ENCODE measurements at places on chromosomes 7 and 10. TPM values are rescaled to one million over a fixed set of nuclear protein-coding genes. Genes with fewer than 3 reads are reported as not detected.

LRRN3 gene
- 4.9 TPM for total RNA-seq

ANKRD61 gene
- 0.31 TPM for total RNA-seq

DNA sequence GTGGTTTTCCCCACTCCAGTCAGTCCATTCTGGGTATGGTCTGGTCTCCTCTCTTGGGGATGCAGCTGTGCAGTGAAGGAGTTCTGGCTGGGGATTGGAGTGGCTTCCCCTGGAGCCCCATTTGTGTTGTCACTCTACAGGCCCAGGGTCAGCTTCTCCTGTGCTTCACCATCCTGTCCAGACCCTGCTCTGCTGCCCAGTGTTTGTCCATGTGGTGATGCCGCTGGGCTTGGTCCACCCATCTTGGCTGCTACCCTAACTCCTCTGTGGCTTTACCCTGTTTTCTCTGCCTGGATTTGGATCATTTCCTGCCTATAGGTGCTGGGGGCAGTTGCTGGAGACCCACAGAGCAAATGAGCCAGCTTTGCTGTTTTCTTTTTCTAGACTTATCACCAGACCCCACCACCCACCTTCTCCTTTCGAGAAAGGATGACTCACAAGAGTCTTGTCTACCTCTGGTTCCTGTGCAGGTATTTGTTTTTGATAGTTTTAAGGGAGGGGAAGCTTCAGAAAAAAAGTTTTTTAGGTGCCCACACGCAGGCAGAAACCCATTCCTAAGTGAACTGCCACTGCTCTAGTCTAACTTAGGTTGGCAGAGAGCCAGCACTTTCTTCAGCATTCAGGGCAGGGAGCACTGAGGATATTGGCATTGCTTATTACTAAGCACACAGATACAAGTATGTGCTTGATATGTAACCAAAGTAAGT, 8.5 kb downstream of the ZDHHC16 start:
- H3K36me3 ChIP-seq, result peaks cover 35% of the 10 kb centered on the region
- H3K4me3 ChIP-seq, result no peak overlapping the region
- H3K27ac ChIP-seq, result peak overlapping the region; percentile 16
- H3K27me3 ChIP-seq, result no peaks in the 10 kb centered on the region

- H3K4me1 ChIP-seq, result peaks cover 17% of the 10 kb centered on the region
- peaks cover 17% of the 10 kb centered on the region for H3K27me3 ChIP-seq
- no peak overlapping the region for H3K27ac ChIP-seq
Measured at GRCh38 chr10:14325325-14325955, 5.3 kb downstream of the FRMD4A start.

GRCh38 chr7:139635526-139636302, 112.2 kb downstream of the CLEC2L start:
- H3K27me3 ChIP-seq, result no peaks in the 10 kb centered on the region
- H3K36me3 ChIP-seq, result peaks cover 38% of the 10 kb centered on the region
- DNase-seq, result no peak

- no peaks in the 10 kb centered on the region for H3K27me3 ChIP-seq
- peaks cover 3% of the 10 kb centered on the region for H3K36me3 ChIP-seq
- no peak overlapping the region for H3K4me3 ChIP-seq
- H3K4me1 ChIP-seq, result no peaks in the 10 kb centered on the region
- no peak overlapping the region for H3K27ac ChIP-seq
Measured at GRCh38 chr7:36355490-36355889, 34.2 kb upstream of the ANLN start.

DNA sequence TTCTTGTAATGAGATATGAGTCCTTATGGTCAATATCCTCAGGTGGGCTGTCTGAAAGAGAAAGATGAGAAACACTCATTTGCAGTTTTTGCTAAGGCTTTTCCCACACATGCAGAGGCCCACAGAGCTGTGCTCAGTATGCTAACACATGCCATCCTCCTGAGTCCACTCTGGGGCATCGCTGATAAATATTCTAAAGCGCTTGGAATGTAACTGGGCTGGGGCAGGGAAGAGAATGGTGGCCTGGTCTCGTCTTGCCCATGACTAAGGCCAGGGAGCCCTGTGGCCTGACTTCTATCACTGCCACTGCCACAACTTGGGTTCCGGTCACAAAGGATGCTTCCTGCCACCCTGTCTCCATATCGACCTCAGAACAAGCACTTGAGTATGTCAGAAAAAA, 199.7 kb upstream of the FRMD4A start:
- no peak overlapping the region for H3K27ac ChIP-seq
- no peak for DNase-seq
- peaks cover 27% of the 10 kb centered on the region for H3K4me1 ChIP-seq
- no peak overlapping the region for H3K4me3 ChIP-seq
- H3K27me3 ChIP-seq, result no peaks in the 10 kb centered on the region

- H3K4me1 ChIP-seq, result peaks cover 46% of the 10 kb centered on the region
- no peak overlapping the region for H3K4me3 ChIP-seq
- H3K36me3 ChIP-seq, result no peaks in the 10 kb centered on the region
Measured at GRCh38 chr7:47937065-47937687, 11.1 kb downstream of the PKD1L1 start.
